Left kidney (tissue), 8 donors: ENCODE measurements at places on chromosomes 7 and 10. TPM values are rescaled to one million over a fixed set of nuclear protein-coding genes. Genes with fewer than 3 reads are reported as not detected.

DNA sequence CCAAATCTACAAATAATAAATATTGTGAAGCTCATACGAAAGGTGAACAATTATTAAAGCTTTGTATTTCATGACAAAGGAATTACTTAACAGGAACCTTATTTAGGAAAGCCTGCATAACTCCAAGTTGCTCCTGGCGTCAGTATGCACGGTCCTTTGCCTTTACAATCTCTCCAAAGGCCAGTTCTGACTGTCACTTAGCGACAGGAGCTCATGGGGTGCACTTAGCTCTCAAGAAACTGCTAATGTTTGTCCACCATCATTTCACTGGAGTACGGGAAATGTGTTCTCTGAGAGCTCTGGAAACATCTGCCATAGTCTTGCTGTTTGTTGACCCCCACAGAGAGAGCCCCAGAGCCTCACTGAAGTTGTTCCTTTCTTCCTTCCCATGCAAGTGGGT lies 781.5 kb upstream of the POM121L12 start:
- DNase-seq: no peak

GRCh38 chr10:9554321-9554720 lies 1463.4 kb upstream of the CELF2 start:
- no peak for DNase-seq

- DNase-seq: no peak
Measured at GRCh38 chr7:80932536-80932935, 13.7 kb upstream of the SEMA3C start.

The LGI1 gene
- polyA plus RNA-seq: 7.0 TPM

The NEUROG3 gene
- polyA plus RNA-seq: not detected
